ENCODE measurements at places on chromosomes 4 and X. TPM values are rescaled to one million over a fixed set of nuclear protein-coding genes. Genes with fewer than 3 reads are reported as not detected.

GRCh38 chr4:26067035-26067434 is 153.0 kb downstream of the SMIM20 start:
- no peak for DNase-seq

GRCh38 chr4:169208516-169208915 is 62.2 kb downstream of the SH3RF1 start:
- no peak for DNase-seq

- DNase-seq, result no peak
These were observed 988.7 kb downstream of the FAM133A start for GRCh38 chrX:94662689-94663088.

- no peak for DNase-seq
These were observed 6.2 kb downstream of the GPM6A start for GRCh38 chr4:175805846-175806245.

MAGEA10 gene
- total RNA-seq, result not detected

PAGE5 gene
- not detected for total RNA-seq
